ENCODE measurements at places on chromosomes 3 and 15.

GRCh38 chr3:129736070-129736469, 129.6 kb upstream of the PLXND1 start:
- no peak for DNase-seq

DNA sequence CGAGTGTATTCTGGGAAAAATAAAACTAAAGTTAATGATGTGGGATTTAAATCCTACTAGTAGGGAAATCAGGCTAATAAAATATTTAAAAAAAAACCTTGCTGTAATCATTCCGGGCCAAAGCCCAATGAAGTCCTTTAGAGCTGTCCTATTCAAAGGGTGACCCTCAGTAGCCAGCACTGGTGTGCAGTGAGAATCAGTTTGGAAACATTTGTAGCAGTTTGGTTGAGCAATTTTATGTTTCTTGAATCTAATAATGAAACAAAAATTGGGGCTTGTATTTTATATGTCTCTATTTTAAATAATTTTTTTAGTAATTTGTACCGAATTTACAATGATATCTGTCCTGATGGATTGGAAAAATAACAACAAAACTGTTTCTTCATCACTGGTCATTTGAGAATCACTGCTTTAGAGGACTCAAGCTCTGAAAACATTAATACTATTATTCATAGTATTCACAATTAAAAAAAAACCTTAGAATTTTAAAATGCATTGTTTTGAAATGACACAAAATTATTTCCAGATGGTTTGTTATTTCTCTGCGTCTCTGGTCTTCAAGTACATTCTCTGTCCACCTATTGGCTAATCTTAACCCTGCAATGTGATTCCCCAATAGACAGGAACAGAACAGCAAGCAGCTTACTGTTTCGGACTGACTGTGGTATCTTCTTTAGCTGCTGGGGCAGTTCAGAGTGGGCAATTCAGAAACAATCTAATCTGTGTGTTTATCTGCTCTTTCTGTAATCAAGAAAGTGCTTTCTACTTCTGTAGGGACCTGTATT, 71.2 kb downstream of the OTOL1 start:
- DNase-seq, result no peak

DNA sequence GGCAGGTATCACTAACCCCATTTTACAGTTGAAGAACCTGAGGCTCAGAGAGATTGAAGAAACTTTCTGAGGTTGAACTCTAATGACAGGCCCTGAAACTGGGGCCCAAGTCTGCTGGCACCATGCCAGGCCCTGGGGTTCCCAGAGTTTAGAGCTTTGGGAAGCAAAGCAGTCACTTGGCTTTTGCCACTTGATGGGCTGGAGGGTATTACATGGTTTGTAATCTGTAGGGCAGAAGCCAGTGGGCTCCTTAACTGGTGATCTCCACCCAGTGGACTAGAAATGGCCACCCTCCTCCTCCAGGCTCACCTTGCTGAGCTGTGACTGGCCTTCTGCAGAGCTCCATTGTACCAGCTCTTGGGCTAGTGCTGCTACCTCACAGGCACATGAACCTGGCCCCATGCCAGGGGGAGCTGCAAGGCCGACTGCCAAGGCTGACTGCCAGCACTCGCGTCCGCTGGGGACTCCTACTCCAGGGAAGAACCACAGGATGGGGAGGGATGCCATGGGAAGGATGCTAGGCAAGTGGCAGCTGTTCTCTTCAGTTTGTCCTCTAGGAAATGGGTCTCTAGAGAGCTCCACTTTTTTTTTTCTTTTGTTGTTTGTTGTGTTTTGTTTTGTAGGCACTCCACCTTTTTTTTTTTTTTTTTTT, 104.8 kb downstream of the ETFA start:
- DNase-seq, result no peak

- no peak for DNase-seq
Observed at GRCh38 chr3:55014081-55014480, 86.2 kb upstream of the LRTM1 start.

DNA sequence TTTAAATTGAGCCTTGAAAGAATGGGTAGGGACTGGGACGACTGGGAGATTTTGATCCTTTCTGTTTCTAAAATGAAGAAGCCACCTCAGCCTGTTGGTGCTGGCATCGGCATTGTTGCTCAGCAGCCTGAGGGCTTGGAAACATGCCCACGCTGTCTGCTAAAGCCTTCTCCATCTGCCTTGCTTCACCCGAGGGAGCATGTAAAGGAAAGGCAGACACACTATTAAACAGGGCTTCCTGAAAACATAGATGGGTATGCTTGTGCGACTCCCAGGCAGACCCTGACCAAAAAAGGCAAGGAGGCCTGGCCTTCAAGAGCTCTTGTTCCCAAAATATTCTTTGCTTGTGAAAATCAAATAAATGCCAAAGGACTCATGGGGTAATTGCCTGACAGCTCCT, 84.2 kb upstream of the SLC4A7 start:
- no peak for DNase-seq

DNA sequence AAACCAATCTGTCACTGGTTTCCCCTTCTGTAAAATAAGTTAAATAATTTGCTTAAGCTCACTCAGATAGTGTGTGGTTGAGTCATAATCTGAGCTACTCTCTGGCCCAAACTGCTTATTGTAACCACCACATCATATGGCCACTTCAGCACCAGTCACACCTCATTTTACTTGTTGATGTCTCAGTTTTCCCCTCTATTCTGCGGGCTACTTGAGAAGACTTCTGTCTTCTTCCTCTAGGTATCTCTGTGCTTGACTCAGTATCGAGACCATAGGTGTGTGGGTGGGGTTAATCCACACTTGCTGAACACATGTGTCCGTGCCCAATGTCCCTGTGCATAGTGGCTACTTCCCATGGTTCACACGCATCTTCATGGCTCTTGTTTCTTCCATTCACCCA, 32.9 kb downstream of the CRYGS start:
- DNase-seq, result no peak

- no peak for DNase-seq
Observed at GRCh38 chr15:43268111-43269105, 1.7 kb upstream of the TGM5 start.

DNA sequence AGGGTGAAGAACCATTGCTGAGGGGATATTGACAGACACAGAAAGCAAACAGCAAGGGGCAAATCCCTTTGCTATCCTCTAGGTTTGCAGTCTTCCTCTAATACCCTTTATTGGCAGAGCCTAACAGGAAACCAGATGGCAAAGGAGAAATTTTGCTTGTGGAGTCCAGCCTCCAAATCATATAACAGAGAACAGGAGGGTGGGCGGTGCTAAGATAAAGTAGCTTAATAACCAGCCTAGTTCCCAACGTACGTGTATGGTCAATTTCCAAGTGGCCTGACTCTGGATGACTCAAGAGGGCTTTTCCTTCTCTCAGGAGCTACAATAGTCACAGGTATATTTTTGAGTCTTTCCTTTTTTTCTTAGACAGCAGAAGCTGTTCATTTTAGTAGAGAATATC, 404.5 kb downstream of the PDCD6IP start:
- no peak for DNase-seq

DNA sequence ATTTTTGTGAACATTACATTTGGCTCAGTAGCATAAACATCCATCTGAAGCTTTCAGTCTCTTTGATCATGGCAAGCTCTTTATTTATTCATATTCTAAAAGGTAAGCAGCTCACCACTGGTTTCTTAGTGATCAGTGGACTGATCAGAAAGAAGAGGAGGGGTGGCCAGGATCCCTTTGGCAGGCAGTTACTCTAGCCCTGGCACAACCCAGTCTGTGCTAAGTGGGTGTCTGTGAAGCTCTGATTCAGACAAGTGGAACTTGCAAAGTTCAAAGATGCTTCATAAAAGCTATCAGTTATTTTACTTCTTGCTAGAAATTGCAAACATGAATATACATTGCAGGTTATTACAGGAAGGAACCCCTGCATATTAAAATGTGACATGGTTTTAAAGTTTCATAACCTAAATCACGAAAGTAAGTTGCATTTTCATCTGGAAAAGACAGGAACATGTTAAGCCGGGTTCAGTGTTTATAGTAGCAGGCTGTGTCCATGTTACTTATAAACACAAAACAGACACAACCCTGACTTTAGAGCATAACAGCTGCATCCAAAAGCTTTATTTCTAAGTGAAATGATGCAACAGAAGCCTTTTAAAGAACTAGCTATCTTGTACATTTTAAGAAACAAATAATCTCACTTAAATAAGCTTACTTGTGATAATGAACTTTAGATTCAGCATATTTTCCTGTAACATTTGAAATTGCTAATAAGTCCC, 785.3 kb downstream of the MCTP2 start:
- no peak for DNase-seq

- DNase-seq, result no peak
Observed at GRCh38 chr3:43909149-43909548, 218.4 kb downstream of the ABHD5 start.

DNA sequence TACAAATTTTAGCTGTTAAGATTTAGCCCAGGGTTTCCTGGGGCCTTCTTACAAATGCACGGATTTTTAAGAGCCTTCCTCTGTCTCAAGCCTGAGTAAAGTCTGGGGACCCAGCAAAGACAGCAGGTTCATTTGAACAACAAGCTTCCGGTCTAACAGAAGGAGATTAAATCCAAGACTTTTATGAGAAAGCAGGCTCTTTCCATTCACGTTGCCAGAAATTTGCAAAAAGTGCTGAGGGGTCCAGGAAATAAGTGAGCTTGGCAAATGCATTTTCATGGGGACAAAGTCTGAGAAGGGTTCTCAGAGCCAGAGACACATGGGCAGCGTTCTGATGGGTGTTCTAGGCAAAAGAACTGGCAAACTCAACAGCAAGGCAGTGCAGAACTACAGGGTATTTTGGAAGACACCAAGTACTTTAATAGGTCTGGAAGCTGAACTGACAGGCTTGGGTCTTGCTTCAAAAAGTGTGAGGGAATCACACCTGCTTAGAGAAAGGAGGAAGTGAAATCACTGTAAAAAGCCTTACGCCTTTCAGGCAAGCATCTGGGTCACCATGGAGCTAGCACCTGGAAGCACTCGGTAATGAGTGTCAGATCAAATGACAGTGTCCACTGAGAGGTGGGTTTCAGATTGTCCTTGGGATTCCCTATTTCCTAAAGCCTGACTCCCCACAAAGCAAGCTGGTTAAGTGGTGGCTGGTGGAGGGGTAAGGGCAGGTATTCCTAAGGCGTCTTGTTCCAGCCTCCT, 115.8 kb upstream of the ARHGEF3 start:
- no peak for DNase-seq

- no peak for DNase-seq
Observed at GRCh38 chr3:184766555-184767261, 45.3 kb upstream of the VPS8 start.

- DNase-seq, result no peak
Observed at GRCh38 chr3:78351334-78351733, 1311.4 kb downstream of the ROBO2 start.

- peak; percentile 39 for DNase-seq
Observed at GRCh38 chr15:90530250-90531051, 728 bp downstream of the CRTC3 start.

- no peak for DNase-seq
Observed at GRCh38 chr3:11379824-11380701, 107.9 kb downstream of the ATG7 start.

- DNase-seq, result no peak
Observed at GRCh38 chr3:172546105-172546504, 22.9 kb upstream of the TNFSF10 start.

DNA sequence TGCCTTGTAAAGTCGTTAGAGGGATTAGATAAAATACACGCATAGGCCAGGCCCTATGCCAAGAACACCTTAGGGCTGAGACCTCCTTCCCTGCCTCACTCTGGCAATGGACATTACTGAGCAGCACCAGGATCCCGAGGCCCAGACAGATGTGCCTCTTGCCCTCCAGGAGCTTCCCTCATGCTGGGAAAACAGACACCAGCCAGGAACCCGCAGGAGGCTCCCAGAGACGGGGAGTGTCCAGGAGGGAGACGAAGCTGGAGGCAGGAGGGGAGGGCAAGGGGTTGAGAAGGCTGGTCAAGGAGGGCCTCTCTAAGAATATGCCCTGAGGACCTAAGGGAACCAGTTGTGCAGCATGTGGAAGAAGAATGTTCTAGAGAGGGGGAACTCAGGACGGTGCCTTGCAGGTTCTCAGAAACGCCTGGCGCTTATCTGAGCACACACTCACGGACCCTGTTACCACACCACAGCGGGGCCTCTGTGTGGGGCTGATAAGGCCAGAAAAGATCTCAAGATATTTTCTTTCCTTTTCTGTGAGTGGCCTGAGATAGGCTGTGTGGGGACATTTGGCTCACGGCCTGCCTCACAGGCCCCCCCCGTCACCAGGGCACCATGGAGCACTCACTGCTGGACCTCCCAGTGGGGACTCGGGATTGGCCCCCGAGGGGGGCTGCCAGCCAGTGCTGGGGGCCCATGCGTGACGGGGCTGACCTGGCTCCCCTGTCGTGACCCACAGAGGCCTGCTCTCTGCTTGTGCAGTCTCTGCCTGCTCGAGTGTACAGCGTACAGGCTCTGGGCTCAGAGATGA, 22.0 kb upstream of the CYP11A1 start:
- no peak for DNase-seq

- no peak for DNase-seq
Observed at GRCh38 chr3:45777111-45777745, 19.1 kb downstream of the SLC6A20 start.

GRCh38 chr15:94287794-94288246, 56.5 kb downstream of the MCTP2 start:
- no peak for DNase-seq

GRCh38 chr3:157294491-157294890, 134.5 kb upstream of the CCNL1 start:
- no peak for DNase-seq

DNA sequence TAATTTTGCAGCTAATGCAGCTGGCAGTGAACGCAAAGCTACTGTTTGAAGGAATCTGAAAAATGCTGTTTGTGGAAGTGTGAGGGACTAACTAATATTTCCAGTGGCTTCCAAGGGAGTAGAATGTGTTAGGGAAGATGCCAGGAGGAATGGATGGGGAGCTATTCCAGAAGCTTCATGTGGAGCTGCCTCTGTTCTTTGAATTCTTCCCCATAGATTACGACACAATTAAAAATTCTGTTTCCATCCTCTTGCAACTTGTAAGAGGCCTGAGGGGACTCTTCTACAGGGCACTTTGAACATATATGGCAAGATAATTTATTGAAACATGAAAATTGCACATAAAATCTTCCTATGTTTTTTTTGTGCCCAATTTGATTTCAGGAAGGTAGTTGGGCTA, 74.3 kb upstream of the CTXND1 start:
- DNase-seq, result no peak

- no peak for DNase-seq
Observed at GRCh38 chr15:92664178-92664900, 8.8 kb upstream of the FAM174B start.

- DNase-seq, result no peak
Observed at GRCh38 chr3:31367518-31367917, 165.2 kb upstream of the STT3B start.

GRCh38 chr15:64931381-64931780, 19.7 kb downstream of the ANKDD1A start:
- no peak for DNase-seq

DNA sequence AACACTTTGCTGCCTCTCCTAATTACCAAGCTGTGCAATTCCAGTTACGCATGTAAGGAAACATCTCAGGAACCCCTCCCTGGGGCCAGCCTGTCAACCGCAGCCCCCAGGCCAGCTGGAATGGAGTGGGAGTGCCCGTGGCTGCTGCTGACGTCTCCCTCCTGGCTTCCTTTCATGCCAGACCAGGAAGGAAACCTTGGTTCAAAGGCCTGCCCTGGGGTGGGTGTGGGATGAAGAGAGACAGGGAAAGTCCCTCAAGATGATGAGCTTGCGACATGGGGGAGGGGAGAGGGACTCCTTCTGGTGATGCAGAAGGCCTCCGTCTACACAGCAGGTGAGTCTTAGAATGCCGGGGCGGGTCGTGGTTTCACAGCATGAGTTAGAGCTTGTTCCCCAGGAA, 11.4 kb upstream of the CYP11A1 start:
- DNase-seq, result no peak

All from neural crest cell (in vitro differentiated cells).